ENCODE measurements at places on chromosomes 5 and 9.

- peak; percentile 23 for DNase-seq
Measured at GRCh38 chr5:75054134-75054930, 2.0 kb upstream of the GCNT4 start.

DNA sequence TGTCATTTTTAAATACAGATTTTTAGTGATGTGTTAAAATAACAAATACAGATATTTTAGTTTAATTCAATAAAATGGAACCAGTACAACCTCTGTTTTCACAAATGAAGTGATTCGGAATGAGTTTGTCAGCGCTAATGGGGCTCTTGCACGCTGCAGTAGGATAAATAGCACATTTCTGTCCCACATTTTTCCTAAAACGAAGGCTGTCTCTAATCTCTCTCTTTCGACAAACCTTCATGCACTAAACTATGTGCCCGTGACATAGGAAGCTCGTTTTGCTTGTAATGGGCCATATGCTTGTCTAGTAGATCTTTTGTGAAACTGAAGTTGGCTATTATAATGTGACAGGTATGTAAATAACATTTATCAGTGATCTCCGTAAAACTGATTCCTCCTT is 100.5 kb downstream of the INIP start:
- DNase-seq = no peak

GRCh38 chr5:160023908-160024630 is 15.1 kb downstream of the TTC1 start:
- DNase-seq = no peak

DNA sequence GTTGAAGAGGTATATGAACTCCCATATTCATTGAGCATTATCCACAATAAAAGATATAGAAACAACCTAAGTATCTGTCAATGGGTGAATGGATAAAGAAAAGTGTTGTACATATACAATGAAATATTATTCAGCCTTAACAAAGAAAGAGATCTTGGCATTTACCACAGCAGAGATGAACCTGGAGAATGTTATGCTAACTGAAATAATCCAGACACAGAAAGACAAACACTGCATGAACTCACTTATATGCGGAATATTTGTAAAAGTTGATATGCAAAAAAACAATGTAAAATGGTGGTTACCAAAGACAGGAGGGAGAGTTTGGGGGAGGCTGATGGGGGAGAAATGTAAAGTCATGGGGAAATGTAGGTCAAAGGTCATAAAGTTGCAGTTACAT is 278.7 kb downstream of the ZNF608 start:
- DNase-seq = no peak

DNA sequence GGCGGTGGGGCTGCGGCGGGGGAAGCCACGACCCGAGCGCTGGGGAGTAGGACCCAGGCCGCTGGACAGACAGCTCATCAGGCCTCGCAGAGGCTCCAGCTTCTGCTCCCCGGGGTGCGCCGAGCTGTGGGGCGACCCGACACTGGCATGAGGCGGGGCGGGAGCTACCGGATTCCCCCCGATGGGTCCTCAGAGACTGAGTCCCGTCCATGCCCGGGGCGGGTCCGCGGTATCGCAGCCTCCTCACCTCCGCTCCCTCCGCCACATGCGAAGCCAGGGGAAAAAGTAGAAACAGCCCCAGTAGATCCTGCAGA is 2.6 kb upstream of the CCL27 start:
- DNase-seq = no peak

DNA sequence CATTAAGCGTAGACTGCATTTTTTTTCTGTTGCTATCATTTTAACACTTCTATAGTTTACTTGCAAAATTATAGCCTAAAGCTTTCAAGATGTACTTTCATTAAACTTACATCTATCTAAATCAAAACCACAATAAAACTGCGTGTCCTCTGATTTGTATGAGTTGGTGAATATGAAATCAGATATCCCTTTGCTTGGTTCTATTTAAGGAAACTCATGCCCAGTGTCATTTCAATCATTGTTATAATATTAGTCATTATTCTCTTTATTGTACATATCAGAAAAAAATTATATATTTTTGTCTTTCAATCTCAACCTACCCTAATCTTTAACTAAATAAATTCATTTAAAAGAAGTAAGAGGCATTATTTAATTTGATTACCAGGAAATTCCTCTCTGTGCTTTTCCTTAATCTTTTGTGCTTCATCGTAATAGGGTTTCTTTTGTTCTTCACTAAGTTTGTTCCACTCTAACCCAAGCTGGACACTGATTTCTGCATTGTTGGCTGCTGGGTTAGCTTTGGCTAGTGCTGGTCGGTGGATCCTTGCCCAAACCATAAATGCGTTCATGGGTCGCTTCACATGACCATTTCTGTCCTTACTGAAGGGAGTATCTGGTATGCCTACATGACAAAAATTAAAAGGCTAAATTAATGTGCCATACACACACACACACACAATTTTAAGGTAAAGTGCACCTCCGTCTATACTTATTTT is 3.8 kb downstream of the SOX30 start:
- DNase-seq = no peak

DNA sequence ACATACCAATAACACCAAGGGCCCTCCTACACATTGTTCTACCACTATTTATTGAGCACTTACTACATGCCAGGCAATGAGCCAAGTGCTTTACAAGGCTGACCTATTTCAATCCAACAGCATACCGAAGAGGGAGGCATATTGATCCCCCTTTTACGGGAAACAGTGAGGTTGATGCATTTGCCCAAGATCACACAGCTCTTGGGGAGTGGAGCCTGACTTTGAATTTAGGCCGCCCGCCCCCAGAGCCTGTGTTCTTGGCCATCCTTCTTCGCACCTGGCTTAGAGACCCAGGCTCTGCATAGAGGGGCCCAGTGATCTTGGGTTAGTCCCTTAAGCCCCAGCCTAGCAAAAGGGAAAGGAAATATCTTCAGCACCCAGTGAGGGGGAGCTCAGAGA is 158.1 kb upstream of the IER5L start:
- no peak for DNase-seq

GRCh38 chr5:142915813-142916424 is 145.7 kb downstream of the ARHGAP26 start:
- no peak for DNase-seq

DNA sequence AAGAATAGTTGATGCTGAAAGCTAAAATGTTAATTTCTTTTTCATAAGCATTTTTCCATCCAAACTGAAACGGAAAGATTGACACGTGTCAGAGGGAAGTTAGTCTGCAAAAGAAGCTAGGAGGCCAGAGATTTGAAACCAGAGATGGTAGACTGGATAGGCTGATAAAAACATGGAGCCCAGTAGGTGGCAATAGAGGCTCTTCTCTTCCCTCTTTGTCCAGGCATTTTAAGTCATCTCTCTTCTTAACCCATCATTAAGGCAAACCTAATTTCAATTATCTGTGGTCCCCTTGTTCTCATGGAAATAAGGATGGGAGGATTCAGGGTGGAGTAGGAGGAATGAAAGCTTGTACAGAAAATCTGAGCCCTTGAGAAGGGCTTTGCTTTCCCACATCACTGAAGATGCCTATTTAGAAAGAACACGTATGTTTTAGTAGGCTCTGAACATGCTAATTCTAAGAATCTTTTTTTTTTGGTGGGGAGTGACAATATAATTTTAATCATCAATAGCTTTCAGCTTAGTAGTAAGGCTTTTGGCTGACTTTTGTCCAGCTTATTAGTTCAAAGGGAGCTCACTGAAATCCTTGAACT is 66.6 kb downstream of the ZNF474 start:
- DNase-seq = no peak

DNA sequence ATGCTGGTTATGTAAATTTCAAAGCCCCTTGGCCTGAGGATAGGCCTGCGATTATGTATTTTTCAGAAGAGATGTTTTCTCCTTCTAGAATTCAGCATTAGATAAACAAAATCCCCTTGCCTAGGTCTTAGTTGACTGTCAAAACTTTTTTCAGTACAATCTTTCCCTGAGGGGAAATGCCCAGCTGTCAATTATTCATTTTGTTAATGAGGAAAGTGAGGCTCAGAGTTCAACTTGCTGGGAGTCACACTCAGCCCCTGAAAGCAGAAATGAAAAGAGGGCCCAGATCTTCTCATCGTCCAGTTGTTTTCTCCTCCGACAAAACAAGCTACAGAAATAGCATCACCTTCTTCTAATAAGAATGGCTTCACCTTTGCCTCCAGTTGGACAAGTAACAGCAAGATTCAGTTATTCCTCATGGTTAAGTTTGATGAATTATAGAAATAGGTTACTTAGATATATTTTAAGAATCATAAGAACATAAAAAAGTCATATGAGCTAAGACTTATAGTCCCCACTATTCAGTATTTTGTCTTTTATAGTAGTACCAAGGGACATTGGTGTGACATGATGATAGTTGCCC is 627.1 kb upstream of the WWC1 start:
- DNase-seq = no peak

GRCh38 chr5:55407059-55407684 is 99.4 kb downstream of the MTREX start:
- DNase-seq = no peak

DNA sequence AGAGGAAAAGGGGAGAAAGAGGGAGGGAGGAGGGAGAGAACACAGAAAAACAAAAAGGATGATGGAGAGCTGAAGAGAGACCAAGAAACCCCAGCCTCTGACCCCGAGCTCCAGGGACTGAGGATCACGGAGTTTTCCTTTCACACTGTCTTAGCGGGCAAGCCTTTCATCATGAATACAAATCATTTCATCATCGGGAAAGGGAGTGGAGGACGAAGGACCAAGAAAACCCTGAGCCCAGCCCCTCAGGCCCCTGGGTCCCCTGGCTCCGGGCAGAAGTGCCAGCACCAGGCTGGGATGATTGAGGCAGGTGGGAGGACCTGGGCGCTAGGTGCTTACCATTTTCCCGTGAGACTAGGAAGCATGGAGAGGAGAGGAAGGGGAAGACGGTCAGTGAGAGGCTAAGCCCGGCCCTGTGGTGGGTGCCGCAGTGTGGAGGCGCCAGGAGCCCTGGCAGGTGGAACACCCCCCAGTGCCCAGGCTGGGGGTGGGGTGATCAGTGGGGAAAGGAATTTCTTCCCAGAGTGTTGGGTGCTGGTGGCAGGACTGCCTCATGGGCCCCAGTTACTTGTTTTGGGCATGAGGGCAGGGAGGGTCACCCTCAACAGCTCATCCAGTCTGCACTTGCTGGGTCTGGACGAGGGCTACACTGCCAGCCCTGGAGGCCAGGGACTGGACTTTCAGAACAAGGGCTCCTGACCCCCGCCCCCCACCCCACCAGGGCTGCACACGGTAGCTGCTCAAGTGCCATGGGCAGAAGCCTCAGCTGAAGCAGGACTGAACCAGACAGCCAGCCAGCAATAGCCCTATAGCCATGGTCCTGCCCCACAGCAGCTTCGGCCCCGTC is 49.0 kb upstream of the SARDH start:
- DNase-seq = no peak

DNA sequence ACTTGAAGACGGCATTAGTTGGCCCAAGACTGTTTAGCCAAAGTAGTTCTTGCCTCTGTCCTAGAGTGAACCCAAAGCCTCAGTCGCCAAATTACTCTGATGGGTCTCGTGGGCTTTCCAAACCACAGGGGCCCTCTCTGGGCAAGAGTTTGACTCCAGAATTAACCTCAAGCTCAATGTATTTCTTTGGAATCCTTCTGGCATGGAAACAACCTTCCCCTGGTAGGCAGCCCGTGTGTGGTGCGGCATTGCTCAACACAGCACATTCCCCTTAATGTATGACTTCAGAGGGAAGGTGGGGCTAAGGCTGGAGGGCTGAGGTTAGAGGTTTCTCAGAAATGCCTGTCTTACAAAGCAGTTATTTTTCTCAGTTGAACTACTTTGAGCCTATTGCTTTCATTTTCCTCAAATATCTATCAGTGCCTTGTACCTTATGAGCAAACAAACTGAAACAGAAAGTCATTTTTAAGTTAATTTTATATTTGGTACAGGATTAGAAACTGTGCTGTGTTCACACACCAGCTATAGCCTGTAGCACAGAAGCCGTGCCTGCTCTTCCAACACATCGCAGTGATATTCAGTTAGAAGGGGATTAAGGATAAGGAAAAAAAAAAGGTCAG is 123.9 kb upstream of the HAPLN1 start:
- DNase-seq = peak; percentile 23

DNA sequence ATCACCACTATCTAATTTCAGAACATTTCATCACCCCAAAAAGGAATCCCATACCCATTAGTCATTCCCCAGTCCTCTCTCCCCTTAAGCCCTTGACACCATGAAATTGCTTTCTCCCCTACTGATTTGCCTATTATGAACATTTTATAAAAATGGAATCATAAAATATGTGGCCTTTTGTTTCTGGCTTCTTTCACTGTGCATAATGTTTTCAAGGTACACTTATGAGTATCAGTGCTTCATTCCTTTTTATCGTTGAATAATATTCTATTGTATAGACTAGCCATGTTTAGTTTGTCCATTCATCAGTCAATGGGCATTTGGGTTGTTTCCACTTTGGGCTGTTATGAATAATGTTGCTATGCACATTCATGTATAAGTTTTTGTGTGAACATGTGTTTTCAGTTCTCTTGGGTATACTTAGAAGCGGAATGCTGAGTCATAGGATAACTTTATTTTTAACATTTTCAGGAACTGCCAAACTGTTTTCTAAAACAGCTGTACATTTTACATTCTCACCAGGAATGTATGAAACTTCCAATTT is 40.4 kb upstream of the FGF1 start:
- DNase-seq = no peak

DNA sequence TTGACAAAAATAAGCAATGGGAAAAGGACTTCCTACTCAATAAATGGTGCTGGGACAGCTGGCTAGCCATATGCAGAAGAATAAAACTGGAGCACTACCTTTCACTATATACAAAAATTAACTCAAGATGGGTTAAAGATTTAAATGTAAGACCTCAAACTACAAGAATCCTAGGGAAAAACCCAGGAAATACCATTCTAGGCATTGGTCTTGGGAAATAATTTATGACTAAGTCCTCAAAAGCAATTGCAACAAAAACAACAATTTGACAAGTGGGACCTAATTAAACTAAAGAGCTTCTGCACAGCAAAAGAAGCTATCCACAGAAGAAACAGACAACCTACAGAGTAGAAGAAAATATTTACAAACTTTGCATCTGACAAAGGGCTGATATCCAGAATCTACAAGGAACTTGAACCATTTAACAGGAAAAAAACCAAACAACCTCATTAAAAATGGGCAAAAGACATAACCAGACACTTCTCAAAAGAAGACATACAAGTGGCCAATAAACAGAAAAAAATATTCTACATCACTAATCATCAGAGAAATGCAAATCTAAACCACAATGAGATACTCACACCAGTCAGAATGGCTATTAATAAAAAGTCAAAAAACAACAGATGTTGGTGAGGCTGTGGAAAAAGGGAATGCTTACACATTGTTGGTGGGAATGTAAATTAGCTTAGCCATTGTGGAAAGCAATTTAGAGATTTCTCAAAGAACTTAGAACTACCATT is 75.2 kb upstream of the CPEB4 start:
- DNase-seq = no peak

DNA sequence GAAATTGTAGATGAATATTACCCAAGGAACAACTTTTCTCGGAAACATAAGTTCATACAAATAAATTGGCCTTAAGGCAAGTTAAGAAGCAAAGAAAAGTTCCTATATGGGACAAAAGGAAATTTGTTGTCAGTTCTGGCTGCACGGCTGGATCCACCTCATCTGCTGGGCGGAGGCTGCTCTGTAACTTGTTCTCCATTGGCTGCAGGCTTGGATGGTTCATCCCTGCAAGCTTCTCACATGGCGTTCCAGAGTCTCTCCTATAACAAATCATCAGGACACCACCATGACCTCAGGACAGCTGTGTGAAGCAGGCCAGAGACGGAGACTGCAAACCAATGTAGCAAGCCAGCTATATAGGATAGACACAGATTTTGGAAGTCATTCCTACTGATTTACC is 81.4 kb upstream of the DAB2 start:
- DNase-seq = no peak

- no peak for DNase-seq
Measured at GRCh38 chr9:77769246-77769645, 121.1 kb upstream of the GNA14 start.

GRCh38 chr5:61620699-61621182 is 288.7 kb downstream of the ZSWIM6 start:
- DNase-seq = no peak

Data from activated naive CD8-positive, alpha-beta T cell treated with anti-CD3 and anti-CD28 coated beads for 36 hours (primary cell).